ENCODE measurements at places on chromosomes 1 and 21.

DNA sequence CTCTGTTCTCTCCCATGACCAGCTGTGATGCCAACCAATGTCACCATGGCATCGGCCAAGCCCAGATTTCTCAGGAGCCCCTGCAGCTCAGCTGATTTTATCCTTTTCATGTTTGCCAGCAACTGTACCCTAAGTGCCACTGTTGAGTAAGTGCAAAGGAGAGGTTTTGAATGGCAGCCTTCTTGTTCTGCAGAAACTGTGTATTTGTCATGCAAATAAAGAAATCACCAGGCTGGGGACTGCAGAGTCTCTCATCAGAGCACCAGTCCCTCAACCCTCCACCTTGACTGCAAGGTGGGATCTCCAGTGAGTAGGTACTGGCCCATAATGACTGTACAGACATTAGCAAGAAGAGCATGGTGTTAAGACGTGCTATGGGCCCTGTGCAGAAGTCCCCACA lies 26.6 kb downstream of the C8B start:
- no peak for DNase-seq

DNA sequence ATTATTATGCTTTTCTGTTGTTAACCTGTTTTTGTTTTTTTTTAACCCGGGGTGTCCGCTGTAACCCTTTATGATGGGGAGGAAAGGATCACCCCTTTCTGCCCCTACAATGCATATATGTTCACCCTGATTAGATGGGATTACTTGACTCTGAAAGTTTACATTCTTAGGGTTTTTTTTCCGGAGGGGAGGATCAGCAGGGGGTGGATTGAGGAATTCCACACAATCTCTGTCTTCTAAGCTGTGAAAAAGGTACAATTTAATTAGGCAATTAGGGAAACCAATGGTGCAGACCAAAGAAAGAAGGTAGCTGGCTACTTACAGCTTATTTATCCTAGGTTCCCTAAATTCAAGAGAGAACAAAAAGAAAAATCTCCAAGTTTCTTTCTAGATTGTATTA lies 58.3 kb downstream of the EDEM3 start:
- DNase-seq, result no peak

GRCh38 chr1:22245726-22246125 lies 102.8 kb upstream of the WNT4 start:
- no peak for DNase-seq

DNA sequence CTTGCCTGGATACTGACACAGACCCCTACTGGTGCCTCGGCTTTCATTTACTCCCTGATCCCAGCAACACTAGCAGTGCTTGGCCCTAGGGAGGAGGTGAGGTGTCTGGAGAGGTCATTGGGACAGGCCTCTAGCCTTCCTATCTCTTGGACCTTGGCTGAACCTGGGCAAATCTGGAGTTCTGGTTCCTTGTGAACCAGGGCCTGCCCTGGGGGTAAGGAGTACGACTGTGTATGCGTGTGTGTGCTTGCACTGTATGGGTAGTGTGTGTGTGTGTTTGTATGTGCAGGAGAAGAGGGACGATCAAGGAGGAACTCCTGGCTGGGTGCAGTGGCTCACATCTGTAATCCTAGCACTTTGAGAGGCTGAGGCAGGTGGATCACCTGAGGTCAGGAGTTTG lies 252.7 kb upstream of the CSF3R start:
- no peak for DNase-seq

- no peak for DNase-seq
Measured at GRCh38 chr1:195934817-195935553, 673.3 kb downstream of the KCNT2 start.

- DNase-seq, result no peak
Measured at GRCh38 chr1:101121504-101121903, 95.9 kb upstream of the DPH5 start.

GRCh38 chr1:112833806-112834205 lies 118.7 kb upstream of the PPM1J start:
- no peak for DNase-seq

DNA sequence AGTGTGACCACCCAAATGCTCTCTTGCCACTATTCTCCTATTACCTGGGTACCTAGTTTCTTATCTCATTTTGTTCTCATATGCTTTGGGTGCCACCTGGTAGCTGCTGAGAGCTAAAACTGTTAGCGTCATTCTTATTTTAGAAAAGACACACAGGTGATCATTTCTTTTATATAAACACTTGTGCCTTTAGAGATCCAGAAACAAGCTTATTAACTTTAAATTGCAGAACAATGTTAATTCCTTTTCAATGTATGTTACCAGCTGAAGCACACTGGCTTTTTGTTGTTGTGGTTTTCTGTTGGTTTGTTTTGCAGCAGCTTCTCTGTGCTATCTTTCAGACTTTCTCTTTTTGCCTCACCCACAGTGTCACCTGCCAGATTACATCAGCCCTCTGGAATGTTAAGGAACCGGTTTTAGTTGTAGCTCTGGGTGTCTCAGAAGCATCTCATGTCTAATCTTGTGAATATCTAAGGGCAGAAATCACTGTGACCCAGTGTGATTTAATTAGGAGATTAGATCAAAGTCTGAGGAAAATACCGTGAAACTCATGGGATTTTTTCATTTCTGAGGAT lies 43.4 kb upstream of the SLC19A2 start:
- no peak for DNase-seq

DNA sequence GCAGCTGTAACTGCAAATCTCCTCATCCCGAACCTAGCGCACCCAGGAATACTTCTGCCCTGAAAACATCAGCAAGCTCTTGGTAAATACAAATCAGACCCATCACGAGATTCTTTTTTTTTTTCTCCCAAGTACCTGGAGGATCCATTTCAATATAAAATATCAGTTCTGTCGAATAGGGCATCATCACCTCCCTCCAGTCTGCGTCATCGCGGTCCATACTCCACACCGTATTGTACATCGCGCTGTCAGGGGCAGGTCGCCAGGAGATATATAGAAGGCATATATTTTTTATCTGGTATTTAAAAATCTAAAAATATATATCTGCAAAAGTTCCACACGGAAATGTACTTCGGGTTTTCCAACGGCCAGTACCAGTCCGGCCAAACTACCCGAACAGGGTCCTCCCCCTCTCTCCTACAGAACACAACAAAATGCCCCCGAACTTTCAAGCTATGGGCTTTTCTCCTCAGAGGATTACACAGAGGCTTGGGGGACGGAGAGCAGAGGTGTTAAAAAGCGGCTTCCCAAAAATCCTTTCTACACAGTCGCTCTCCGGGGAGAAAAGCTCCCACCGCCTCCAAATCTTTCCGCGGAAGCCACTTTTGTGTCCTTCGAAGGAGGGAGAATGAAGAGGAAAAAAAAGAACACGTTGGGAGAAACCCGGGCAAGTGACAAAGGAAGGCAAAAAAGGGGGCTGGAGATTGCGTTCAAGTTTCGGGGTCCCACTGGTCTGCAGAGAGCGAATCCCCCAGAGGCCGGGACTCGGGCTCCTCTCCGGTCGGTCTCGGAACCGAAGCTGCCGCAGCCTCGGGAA lies 509 bp downstream of the PIK3R3 start:
- DNase-seq, result no peak

GRCh38 chr1:41200728-41201127 lies 41.4 kb downstream of the SCMH1 start:
- no peak for DNase-seq
